ENCODE measurements at places on chromosomes 6 and 20.

GRCh38 chr20:24653306-24653705 is 183.9 kb downstream of the SYNDIG1 start:
- DNase-seq: no peak

GRCh38 chr20:62622877-62623487 is 19.3 kb upstream of the SLCO4A1 start:
- no peak for DNase-seq

GRCh38 chr20:43533060-43533459 is 25.6 kb downstream of the L3MBTL1 start:
- DNase-seq: no peak

DNA sequence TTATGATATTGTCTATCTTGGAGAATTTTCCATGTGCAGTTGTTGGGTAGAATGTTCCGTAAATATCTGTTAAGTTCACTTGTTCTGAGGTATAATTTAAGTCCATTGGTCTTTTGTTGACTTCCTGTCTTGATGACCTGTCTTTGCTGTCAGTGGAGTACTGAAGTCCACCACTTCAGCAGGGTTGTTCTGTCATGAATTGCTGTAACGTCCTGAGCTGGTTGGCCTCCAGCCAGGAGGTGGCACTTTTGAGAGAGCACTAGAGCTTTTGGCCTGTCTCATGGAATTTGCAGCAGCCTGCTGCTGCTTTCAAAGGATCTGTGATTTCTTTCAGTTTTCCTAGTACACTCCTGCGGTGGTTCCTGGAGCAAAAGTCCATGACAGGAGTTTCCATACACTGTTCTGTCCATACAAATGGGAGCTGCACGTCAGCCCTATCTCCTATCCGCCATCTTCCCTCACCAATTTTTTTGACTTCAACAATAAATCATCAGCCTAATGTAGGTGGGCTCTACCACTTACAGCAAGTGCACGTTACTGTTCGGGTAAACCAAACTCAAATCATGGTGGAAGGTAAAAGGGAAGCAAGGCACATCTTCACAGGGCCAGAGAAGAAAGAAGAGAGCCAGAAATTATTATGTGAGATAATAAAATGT is 46.9 kb upstream of the TRERF1 start:
- no peak for DNase-seq

DNA sequence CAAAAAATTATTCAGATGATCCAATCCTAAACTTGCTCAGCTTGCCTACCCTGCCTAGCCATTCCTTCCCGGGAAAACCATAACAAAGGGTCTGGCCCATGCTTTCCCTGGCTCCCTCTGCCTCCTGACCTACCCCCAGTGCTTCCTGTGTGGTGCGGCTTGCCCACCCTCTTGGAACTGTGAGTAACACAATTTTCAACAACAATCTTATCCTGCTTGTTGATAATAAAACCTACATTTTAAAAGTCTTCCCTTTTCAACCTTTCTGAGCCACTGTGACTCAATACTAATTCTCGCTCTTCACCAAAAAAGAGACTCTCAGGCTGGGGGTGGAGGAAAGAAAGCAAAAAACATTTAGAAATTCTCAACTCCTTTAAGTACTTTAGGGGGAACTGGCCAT is 18.0 kb downstream of the EXOC2 start:
- no peak for DNase-seq

Measured in urothelium cell line (cell line).